Naive thymus-derived CD4-positive, alpha-beta T cell (primary cell): ENCODE measurements at places on chromosomes 12 and 14. TPM values are rescaled to one million over a fixed set of nuclear protein-coding genes. Genes with fewer than 3 reads are reported as not detected.

The RNU4-1 gene
- polyA plus RNA-seq: not detected

The PIK3C2G gene
- not detected for polyA plus RNA-seq

The C12orf50 gene
- polyA plus RNA-seq: not detected

The PLEKHH1 gene
- polyA plus RNA-seq: not detected

The MYO1H gene
- polyA plus RNA-seq: not detected

The TCL1B gene
- polyA plus RNA-seq: not detected

The RNASE3 gene
- not detected for polyA plus RNA-seq

The VDR gene
- 0.11 TPM for polyA plus RNA-seq

The KRT78 gene
- polyA plus RNA-seq: not detected

The KRT6C gene
- not detected for polyA plus RNA-seq

The NTN4 gene
- polyA plus RNA-seq: not detected

The GPR84 gene
- not detected for polyA plus RNA-seq

The PDE3A gene
- polyA plus RNA-seq: not detected

The TAS2R42 gene
- not detected for polyA plus RNA-seq

The SYNE2 gene
- polyA plus RNA-seq: 22.4 TPM

The HOMEZ gene
- 6.9 TPM for polyA plus RNA-seq

The C14orf93 gene
- polyA plus RNA-seq: 5.7 TPM

GRCh38 chr12:129791396-129791795 lies 112.4 kb downstream of the TMEM132D start:
- DNase-seq: no peak

DNA sequence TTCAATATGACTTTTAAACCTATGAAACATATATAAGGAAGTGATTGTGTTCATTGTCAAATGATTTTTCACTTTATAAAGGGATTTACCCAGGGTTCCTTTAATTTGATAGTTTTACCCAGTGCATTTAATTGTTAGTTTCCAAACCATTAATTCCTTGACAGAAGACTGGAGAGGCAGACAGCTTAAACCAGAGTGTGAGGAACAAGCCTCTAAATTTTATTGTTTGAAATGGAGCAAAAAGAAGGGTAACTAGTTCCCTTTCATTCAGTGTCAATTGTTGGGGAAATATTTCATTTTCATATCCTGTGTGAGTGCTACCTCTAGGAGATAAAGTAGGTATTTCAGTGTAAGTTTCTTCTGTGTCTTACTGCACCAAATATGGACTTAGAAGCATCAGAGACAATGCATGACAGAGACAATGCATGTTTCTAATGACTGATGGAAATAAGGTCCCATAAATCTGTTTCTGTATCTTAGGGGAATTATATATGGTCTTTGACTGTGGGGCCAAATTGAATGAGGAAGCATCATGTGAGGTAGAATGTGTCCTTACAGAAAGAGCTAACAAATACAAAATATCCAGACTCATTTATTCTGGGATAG lies 120.5 kb downstream of the TMTC2 start:
- no peak for DNase-seq

GRCh38 chr12:41970744-41971143 lies 173.9 kb downstream of the GXYLT1 start:
- DNase-seq: no peak

GRCh38 chr14:57889245-57889644 lies 23.4 kb upstream of the SLC35F4 start:
- no peak for DNase-seq

DNA sequence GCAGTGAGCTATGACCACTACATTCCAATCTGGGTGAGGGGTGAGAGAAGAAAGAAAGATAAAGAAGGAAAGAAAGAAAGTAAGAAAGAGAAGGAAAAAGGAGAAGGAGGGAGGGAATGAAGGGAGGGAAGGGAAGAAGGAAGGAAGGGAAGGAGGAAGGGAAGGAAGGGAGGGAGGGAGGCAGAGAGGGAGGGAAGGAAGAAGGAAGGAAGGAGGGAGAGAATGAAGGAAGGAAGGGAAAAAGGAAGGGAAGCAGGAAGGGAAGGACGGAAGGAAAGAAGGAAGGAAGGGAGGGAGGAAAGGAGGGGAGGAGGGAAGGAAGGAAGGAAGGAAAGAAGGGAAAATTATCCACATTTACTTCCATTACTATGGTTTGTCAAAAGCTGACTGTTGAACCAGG lies 39.4 kb upstream of the HOXC13 start:
- DNase-seq: no peak

- no peak for DNase-seq
These were observed 92.8 kb upstream of the METAP2 start for GRCh38 chr12:95380997-95381786.

GRCh38 chr14:95901054-95901453 lies 24.4 kb downstream of the TUNAR start:
- no peak for DNase-seq

GRCh38 chr12:109813810-109814416 lies 19.3 kb downstream of the TRPV4 start:
- no peak for DNase-seq

- peak; percentile 61 for DNase-seq
These were observed at the start of gene SALL2 for GRCh38 chr14:21525962-21526671. Gene SALL2, minus strand, starts transcription at chr14:21526346. Its CDS starts 219 bp downstream, at chr14:21526127.

- DNase-seq: no peak
These were observed 226.0 kb downstream of the AEBP2 start for GRCh38 chr12:19665121-19665900.

GRCh38 chr14:30240018-30240417 lies 312.4 kb upstream of the PRKD1 start:
- DNase-seq: no peak

DNA sequence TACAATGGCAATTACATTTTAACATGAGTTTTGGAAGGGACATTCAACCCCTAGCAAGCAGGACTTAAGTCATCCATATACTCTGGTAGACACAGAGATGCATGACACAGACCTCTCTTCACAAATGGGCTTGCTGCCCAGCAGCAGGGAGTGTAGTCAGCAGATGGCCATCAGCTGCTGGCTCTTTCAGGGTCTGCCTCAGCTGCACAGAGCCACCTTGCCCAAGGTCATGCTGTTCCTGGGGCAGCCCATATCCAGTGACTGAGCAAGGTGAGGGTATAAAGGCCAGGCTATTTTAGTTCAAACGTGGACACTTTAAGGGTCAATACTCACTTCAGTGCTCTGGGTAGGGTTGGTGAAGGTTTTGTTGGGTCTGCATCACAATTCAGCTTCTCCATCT lies 58.3 kb upstream of the JDP2 start:
- no peak for DNase-seq

DNA sequence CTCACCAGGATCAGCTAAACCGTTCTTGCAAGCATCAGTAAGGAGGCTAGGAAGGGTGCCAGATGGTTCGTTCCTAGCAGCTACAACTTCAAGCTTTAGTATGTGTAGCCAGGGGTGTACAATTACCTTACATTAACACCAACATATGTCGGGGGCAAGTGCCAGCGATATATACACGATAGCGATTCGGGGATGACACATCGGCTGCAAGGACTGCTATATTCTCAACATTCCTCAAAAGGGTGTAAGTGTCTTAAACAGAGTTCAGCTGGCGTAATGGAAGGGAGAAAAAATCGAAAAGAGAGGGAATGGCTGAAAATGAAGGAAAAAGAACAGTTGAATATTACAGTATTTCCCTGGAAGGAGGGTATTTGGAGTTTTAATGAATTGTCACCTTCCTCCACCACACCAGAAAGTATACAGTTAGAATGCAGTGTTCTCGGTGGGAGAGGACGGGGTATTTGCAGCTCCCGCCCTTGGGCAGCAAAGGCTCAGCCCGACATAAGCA lies 545 bp downstream of the LIMA1 start:
- no peak for DNase-seq

GRCh38 chr12:106112145-106112821 lies 26.5 kb downstream of the NUAK1 start:
- no peak for DNase-seq

DNA sequence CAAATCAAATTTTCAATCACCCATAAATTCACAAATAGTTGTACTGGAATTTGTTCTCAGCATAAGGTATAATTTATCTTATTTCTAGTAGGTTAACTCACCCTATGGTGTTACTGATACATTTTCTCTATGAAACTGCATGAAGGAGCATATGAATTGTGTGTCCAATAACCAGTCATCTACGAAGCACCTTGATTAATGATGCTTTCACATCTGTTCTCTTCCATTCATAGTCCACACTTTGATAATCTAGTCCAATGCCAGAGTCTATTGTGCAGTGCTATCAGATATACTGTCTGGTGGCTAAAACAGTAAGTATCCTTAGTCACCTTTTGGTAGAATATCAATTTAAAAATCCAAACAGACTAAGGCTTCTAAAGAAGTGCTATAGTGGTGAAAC lies 876.0 kb downstream of the RPS29 start:
- DNase-seq: no peak

DNA sequence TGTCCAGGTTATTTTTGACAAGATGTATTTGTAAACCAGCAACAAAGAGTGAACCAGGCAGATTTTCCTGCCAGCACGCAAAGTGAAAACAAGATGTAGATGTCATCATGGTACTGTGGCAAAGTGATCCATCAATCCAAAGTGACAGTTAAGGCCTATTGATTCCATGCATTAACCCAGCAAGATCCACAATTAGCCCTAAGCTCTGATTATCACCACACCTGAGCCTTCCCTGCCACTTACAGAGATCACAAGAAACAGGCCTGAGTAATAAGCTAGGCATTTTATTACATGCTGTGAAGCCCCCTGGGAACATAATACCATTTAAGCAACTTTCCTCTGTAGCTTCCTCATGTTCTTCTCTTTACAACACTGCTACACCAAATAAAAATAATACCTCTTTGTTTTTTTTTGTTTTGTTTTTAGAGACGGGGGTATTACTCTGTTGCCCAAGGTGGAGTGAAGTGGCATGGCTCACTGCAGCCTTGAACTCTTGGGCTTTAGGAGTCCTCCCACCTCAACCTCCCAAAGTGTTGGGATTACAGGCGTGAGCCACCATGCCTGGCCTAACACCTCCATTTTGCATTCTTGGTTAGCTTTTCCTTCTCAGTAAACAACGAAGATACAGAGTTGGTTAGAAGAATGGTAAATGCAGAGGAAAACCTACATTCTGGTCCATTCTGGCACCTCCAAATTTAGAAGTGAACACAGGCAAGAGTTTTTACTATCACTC lies 85.5 kb downstream of the STON2 start:
- DNase-seq: no peak

DNA sequence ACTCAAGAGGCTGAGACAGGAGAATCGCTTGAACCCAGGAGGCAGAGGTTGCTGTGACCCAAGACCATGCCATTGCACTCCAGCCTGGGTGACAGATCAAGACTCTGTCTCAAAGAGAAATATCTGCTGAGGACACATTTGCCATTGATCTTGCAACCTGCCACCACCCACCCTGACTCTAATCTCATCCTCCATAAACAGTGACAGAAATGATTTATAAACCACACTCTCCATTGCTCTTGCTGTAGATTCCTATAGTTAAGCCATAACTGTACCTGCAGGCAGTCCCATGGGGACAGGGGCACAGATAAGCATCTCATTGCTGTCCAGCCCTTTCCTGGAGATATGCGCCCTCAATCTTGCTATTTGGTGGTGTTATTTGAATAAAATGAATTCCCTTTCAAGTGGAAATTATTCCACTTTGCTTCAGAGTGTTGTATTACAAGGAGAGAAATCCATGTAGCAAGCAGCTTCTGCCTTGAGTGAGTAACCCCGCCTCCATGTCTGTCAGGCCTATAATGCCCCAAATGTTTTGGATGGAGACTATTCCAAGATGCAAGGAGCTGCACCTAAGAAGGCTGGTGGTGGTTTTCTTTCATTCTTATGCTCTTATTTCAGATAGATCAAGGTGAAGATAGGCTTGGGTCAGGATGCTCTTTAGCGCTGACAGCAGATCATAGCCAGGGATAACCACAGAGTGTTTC lies 3.0 kb upstream of the ZDHHC22 start:
- no peak for DNase-seq

GRCh38 chr12:124727922-124728321 lies 135.7 kb downstream of the SCARB1 start:
- no peak for DNase-seq

GRCh38 chr12:124039276-124039675 lies 66.3 kb downstream of the ZNF664 start:
- DNase-seq: no peak

DNA sequence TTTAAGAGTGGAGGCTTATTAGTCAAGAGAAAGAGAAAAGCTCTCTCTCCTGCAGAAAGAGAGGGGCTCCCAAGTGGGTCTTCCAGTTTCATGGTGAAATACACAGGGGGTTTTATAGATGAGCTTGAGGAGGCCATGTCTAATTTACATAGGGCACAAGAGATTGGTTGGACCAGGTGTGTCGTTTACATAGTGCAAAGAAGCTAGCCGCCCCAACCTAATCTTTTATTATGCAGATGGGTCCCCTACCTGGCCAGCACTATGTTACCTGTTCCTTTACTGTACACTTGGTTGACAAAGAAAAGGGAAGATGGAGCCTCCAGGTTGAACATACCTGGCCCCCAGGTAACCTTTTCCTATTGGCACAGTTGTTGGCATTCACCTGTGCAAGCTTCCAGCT lies 195.0 kb downstream of the PIK3C2G start:
- DNase-seq: no peak

DNA sequence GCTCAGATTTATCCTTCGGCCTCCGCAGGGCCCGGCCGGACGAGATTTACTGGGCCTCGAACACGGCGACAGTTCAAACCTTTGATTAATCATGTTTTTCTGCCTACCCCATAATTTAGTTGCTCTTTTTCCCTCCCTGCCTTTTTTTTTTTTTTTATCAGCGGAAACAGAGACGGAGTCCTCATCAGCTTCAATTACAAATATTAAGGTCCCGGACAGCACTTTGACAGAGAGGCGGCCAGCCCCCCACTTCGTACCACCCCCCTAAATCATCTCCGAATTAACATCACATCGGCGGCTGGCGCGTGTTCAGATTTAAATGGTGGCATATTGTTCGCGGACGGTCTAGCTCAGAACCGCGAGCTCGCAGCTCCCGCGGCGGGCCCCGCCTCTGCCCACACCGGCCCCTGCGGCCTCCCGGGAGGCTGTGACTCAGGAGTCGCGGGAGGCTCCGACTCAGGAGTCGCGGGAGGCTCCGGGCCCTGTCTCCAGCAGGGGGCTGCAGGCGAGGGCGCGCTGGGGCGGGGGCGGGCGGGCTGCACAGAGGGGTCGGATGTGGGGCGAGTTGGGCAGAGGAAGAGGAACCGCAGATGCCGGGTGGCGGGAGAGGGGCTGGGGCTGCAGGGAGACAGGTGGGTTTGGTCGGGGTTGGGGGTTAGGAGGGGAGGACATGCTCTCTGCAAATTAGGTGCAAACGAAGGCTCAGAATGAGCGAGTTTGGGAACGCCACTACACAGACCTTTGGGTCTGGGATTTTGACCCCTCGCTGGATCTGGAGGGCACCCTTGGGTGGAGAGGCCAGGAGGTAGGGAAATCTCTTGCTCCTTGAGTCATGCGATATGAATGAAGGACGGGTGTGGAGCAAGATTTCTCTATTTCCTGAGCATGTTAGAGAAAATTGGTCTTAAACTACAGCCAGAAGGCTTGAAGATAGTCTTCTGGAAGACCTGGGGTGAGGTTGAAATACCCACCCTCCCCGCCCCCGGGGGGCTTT lies 19.6 kb upstream of the ATP5MC2 start:
- DNase-seq: no peak

DNA sequence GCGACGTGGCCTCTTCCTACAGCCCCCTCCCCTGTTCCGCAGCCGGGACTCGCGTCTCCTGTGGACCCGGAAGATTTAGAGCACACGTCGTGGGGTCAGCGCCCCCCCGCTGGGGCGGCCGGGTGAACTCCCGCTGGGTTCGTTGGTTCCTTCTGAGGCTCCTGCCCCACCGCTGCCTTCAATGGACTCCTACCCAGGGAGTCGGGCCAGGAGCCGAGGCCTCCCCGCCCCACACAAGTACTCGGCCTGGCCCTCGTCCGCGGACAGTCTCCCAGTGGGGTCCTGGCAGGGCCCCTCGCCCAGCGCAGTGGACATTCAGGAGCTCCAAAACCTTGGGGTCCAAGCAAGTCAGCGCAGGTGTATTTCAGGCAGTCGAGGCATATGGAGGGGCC lies 1.2 kb downstream of the MMP17 start:
- no peak for DNase-seq
